ENCODE measurements at places on chromosomes 4 and X. TPM values are rescaled to one million over a fixed set of nuclear protein-coding genes. Genes with fewer than 3 reads are reported as not detected.
A peak's percentile ranks its signal among the peaks of the same experiment; 100 is the strongest.

GRCh38 chrX:74579597-74580198 lies 34.7 kb downstream of the RLIM start:
- no peak for DNase-seq

DNA sequence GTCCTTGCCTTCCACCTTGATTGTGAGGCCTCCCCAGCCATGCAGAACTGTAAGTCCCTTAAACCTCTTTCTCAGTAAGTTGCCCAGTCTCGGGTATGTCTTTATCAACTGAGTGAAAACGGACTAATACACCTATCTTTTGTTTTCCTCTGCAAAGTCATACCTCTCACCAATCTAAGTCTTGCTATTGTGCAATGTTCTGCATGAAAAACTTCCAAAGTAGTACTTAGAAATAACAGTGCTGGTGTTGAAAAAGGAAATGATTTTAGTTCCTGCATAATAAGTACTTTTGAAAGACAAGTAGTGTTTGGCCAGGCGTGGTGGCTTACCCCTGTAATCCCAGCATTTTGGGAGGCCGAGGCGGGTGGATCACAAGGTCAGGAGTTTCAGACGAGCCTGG lies 573.5 kb downstream of the ANKRD50 start:
- DNase-seq, result no peak

GAGE12E gene
- total RNA-seq, result not detected

FAM199X gene
- 16.3 TPM for total RNA-seq

DNA sequence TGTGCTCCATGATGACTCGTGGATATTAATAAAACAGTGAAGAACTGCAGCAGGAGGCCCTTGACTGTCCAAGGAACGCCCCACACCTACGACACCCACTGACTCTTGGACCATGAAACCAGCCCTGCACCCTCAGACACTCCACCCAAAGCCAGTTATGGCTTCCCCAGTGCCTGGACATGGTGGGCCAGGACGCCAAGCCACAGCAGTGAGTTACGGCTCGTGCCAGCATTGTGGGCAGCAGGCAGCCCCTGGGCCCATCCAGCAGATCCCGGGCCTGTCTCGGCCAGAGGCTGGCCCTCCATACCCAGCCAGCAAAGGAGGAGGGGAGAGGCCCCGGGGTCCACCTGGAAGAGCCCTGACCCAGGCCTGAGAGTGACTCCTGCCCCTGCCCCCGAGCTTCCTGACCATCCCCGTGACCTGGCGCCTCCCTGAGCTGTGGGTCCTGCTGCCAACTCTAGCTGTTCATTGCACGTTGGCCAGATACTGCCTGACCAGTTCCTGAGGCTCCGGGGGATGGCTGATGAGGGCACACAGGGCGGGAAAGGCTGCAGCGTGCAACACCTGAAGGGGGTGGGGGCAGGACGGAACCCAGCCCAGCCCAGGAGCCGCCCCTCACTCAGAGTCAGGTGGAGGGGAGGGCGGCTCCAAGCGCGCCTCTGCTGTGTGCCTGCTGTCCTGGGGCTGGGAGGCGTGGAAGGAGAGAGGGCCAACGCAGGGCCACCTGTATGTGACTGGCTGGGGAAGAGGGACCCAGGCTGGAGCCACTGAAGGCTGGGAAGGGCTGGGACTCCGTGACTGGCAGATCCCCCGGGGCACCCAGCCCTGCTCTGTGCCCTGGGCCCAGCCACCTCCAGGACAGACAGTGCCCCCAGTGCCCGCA lies 739 bp downstream of the SLC49A3 start:
- peak; percentile 70 for DNase-seq

NPY1R gene
- 0.89 TPM for total RNA-seq

DNA sequence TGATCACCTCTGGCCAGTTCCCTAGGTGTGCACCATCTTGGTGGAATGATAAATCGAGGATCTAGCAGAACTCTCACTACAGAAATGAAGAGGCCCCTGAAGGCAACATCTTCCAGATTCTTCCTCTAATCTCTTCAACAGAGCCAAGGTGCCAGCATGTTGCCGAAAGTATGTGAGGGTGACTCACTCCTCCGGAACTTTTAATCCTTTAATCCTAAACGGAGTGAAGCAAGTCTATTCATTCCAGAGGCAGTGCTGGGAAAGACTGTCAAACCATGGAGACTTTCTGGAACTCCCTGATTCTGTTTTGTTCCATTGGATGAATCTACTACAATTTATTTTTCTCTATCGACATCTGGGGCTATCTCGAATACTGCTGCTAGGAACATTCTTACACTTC lies 68.7 kb downstream of the SUPT20HL2 start:
- no peak for DNase-seq

MAGED4 gene
- 12.5 TPM for total RNA-seq

DNA sequence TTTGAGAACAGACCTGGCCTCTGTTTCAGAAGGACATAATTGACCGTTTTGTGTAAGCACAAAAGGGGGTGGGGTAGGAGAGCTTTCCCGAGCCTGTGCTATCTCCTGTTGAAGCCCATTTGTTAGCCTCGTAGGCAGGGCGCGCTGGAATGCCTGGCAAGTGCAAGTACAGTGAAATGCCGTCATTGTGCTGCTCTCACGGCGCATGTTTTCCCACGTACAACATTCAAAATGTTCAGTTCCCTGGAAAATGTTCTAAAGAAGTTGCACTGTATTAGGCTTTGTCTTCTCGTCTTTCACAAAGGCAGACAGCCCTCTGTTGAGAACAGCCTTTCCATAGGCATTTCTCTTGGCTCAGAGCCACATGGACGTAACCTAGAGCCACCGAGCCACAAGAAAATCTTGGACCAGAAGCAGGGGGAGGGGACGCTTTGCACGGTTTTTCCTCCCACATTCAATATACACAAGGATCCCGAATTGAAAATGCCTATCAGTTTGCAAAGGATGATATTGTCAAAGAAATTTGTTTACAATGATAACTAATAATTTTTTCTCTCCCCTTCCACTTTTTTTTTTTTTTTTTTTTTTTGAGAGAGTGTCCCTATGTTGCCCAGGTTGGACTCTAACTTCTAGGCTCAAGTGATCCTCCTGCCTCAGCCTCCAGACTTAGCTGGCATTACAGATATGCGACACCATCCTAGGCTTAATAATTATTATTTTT lies 54.6 kb upstream of the RAPGEF2 start:
- peak; percentile 94 for DNase-seq

NPY2R gene
- not detected for total RNA-seq

DNA sequence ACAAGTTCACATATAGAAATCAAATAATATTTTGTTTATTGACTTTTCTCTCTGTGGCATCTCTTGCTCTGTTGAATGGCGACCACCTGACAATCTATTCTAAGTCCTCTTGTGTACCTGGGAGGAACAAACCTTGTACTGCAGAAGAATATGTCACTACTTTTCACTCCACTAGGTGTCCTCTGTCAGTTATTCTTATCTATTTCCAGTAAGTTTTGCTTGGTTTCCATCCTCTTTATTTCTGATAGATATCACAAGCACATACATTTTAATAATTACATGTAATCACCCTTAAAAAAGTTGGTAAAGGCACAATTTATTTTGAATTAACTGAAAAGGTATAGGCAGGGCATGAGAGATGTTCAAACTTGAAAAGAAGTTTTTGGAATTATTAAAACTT lies 238.4 kb downstream of the SNCA start:
- DNase-seq, result peak; percentile 12

GRCh38 chrX:100404851-100405250 lies 5.2 kb downstream of the PCDH19 start:
- no peak for DNase-seq

DNA sequence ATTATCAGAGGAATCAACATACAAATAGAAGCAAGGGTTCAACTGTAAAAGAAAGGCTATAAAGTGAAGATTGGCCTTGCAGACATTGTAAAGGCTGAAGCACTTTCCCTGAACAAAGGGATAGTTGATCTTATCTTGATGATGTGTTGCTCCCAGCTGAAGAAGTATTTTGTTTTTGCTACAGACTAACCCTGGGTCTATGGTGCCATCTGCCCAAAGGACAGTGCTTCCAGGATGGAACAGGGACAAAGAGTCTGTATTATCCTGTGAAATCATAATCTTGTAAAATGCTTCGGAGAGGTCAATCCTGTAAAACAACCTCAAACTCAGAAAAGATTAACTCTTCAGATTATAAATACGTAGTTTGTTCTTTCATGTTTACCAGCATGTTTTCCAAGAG lies 251.7 kb upstream of the ANKRD50 start:
- no peak for DNase-seq

- DNase-seq, result peak; percentile 42
Measured at GRCh38 chr4:25969374-25970155, 55.5 kb downstream of the SMIM20 start.

IGSF1 gene
- total RNA-seq, result not detected

- no peak for DNase-seq
Measured at GRCh38 chr4:57042711-57043169, 64.0 kb downstream of the POLR2B start.

GRCh38 chr4:113452868-113453620 lies 308.5 kb downstream of the CAMK2D start:
- DNase-seq, result peak; percentile 57

DNA sequence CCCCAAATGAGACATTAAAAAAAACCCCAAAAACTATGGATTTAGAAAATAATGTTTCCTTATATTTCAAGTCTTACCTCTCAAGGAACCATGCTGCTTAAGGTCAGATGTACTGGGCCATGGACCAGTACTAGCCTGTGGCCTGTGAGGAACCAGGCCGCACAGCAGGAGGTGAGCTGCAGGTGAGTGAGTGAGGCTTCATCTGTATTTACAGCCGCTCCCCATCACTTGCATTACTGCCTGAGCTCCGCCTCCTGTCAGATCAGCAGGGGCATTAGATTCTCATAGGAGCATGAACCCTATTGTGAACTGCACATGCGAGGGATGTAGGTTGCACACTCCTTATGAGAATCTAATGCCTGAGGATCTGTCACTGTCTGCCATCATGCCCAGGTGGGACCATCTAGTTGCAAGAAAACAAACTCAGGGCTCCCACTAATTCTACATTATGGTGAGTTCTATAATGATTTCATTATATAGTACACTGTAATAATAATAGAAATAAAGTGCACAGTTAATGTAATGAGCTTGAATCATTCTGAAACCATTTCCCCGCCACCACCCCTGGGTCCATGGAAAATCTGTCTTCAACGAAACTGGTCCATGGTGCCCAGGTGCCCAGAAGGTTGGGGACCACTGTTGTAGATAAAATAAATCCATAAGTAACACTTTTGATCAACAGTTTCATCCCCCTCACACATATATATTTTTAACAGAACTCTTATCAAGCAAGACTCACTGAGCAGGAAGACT lies 105.3 kb upstream of the CBR4 start:
- no peak for DNase-seq

- no peak for DNase-seq
Measured at GRCh38 chrX:482192-482701, 95.5 kb upstream of the PPP2R3B start.

DNA sequence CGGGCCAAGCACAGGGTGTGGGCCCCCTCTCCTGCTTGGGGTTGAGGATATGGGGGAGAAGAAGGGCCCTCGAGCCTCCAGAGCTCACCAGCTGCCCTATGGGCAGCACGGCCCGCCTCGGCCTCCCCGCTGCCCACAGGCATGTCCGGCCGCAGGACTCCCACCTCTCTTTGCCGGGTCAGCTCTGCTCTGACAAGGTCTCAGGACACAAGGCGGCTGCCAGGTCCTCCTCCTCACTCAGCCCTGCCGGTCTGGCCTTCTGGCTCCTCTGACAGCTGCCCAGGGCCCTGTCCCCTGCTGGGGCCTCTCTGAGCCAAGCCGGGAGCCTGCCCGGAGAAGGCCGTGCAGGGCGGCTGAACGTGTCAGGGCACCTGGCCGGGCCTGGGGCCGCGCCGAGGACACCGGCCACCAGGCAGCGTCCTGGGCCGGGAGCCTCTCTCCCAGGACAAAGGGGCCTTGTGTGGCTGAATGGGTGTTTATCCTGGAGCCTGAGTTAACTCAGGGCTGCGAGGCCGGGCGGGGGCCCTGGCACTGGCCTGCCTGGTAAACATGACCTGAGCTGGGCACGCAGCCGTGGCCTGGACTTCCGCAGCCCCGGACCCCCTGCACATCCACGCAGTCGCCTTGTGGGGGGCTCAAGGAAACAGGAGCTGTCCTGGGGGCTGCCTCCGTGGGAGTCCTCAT lies 25.7 kb downstream of the TACC3 start:
- peak; percentile 56 for DNase-seq

DNA sequence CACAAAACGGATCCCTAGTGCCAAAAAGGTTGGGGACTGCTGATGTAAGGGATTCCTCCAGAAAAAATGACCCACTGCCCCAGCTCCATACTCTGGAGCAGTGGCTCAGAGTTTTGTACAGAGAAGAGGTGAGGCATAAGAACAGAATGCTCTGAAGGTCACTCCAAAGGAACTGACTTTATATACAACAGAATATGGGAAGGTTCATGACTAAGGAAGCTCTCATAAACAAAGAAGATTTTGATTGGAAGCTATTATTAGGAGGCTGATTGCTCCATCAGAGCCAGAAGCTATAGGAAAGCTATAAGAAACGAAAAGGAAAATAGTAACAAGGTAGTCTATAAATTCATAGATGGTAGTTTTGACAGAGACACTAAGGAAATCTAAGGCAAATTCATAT lies 203.1 kb downstream of the SLC7A11 start:
- DNase-seq, result no peak

SGMS2 gene
- total RNA-seq, result 29.5 TPM

DNA sequence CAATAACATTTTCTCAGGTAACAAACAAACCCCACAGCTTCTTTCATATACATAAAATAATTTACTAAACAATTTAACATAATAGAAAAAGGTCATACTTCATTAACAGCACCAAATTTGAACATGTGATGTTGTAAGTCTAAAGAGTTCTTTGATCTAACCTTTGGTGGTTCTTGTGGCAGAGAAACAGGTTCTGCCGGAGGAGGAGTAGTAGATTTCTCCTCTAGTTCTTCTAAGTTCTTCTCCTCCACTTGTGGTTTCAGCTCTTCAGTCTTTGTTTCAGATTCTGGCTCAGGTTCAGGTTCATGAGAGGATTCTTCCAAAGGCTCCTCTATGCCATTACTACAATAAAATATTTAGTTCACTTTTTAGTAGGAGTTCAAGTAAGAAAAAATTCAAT lies 18.3 kb downstream of the G3BP2 start:
- DNase-seq, result no peak

GRCh38 chr4:154566639-154567204 lies 3.9 kb downstream of the FGB start:
- DNase-seq, result no peak

KLHL4 gene
- 0.29 TPM for total RNA-seq

DNA sequence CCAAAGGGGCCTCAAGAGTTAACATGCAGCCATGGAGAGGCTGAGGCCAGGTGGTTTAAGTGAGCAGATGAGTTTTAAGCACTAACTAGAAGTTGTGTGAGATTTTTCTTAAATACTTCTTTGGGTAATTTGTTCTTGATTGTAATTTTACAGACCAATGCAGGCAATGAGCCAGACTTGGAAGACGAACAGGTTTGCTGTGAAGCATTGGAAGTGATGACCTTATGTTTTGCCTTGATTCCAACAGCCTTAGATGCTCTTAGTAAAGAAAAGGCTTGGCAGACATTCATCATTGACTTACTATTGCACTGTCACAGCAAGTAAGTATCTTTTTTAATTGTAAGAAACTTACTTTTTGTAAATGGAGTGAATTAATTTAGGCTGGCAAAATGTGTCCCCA lies 103.9 kb downstream of the USP9X start:
- DNase-seq, result no peak

Measured in stomach (tissue), 19 donors.